ENCODE measurements at places on chromosomes 7 and 10. TPM values are rescaled to one million over a fixed set of nuclear protein-coding genes. Genes with fewer than 3 reads are reported as not detected.

BHLHA15 gene
- total RNA-seq, result 0.43 TPM

ZNF467 gene
- total RNA-seq, result 0.33 TPM

SLC39A12 gene
- not detected for total RNA-seq

GARIN1A gene
- total RNA-seq, result 0.35 TPM

OGDHL gene
- total RNA-seq, result not detected

CPN1 gene
- not detected for total RNA-seq

HMX2 gene
- not detected for total RNA-seq

AGR3 gene
- total RNA-seq, result not detected

CC2D2B gene
- 0.40 TPM for total RNA-seq

LRRN3 gene
- 19.2 TPM for total RNA-seq

GPRIN2 gene
- not detected for total RNA-seq

SYT15 gene
- total RNA-seq, result 0.86 TPM
